Esophagus squamous epithelium (tissue), 5 donors: ENCODE measurements at places on chromosomes 12 and 14. TPM values are rescaled to one million over a fixed set of nuclear protein-coding genes. Genes with fewer than 3 reads are reported as not detected.

- no peak overlapping the region for H3K4me3 ChIP-seq
- H3K27me3 ChIP-seq, result no peaks in the 10 kb centered on the region
- no peak for DNase-seq
- H3K27ac ChIP-seq, result no peak overlapping the region
- no peaks in the 10 kb centered on the region for H3K36me3 ChIP-seq
Measured at GRCh38 chr12:52139579-52140062, 52.2 kb downstream of the KRT80 start.

DNA sequence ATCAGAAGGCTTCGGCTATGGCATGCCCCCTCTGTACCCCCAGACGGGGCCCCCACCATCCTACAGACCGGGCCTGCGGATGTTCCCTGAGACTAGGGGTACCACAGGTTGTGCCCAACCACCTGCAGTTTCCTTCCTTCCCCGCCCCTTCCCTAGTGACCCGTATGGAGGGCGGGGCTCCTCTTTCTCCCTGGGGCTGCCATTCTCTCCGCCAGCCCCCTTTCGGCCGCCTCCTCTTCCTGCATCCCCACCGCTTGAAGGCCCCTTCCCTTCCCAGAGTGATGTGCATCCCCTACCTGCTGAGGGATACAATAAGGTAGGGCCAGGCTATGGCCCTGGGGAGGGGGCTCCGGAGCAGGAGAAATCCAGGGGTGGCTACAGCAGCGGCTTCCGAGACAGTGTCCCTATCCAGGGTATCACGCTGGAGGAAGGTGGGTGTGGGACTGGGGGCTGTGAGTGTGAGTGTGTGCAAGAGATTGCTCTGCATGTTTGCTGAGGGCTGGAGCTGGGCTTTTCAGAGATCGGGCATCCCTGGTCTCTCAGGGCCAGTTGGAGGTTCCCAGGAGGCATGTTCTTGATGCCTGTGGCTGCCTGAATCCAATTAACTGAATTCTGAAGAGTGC is 8.6 kb downstream of the NFATC4 start:
- H3K27ac ChIP-seq, result no peak overlapping the region
- H3K36me3 ChIP-seq, result peaks cover 37% of the 10 kb centered on the region
- no peak overlapping the region for H3K4me3 ChIP-seq
- no peak for DNase-seq
- peaks cover 20% of the 10 kb centered on the region for H3K4me1 ChIP-seq

DNA sequence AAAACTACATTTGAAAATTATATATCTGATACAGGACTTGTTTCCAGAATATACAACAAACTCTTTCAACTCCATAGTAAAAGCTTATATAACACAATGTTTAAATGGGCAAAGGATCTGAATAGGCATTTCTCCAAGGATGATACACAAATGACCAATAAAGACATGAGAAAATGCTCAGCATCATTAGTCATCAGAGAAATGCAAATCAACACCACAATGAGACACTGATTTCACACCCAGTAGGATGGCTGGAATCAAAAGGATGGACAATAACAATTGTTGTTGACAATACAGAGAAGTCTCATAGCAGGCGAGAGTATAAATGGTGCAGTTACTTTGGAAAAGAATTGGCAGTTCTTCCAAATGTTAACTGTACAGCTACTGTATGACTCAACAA is 394.9 kb downstream of the BCL11B start:
- H3K27ac ChIP-seq, result no peak overlapping the region
- no peak for DNase-seq
- no peaks in the 10 kb centered on the region for H3K27me3 ChIP-seq
- H3K4me1 ChIP-seq, result no peaks in the 10 kb centered on the region

GRCh38 chr14:76917158-76917596 is 91.0 kb downstream of the LRRC74A start:
- H3K4me1 ChIP-seq, result peaks cover 70% of the 10 kb centered on the region
- H3K27me3 ChIP-seq, result no peaks in the 10 kb centered on the region
- H3K36me3 ChIP-seq, result no peaks in the 10 kb centered on the region
- H3K4me3 ChIP-seq, result no peak overlapping the region
- no peak for DNase-seq

- no peaks in the 10 kb centered on the region for H3K36me3 ChIP-seq
- H3K27ac ChIP-seq, result no peak overlapping the region
- H3K4me3 ChIP-seq, result no peak overlapping the region
Measured at GRCh38 chr12:87272851-87273250, 756.4 kb downstream of the C12orf50 start.

DNA sequence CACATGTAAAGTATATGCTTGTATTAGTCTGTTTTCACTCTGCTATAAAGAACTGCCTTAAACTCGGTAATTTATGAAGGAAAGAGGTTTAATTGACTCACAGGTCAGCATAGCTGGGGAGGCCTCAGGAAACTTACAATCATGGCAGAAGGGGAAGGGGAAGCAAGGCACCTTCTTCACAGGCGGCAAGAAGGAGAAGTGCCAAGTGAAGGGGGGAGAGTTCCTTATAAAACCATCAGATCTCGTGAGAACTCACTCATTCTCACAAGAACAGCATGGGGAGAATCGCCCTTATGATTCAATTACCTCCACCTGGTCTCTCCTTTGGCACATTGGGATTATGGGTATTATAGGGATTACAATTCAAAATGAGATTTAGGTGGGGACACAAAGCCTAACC is 229.5 kb upstream of the PLXNC1 start:
- H3K4me1 ChIP-seq, result peaks cover 5% of the 10 kb centered on the region
- no peaks in the 10 kb centered on the region for H3K27me3 ChIP-seq
- no peak overlapping the region for H3K4me3 ChIP-seq

- peaks cover 18% of the 10 kb centered on the region for H3K36me3 ChIP-seq
- no peak overlapping the region for H3K4me3 ChIP-seq
- DNase-seq, result no peak
- no peaks in the 10 kb centered on the region for H3K27me3 ChIP-seq
- H3K27ac ChIP-seq, result peak overlapping the region; percentile 99
- H3K4me1 ChIP-seq, result peaks cover 30% of the 10 kb centered on the region
Measured at GRCh38 chr12:6541371-6542165, 7.3 kb downstream of the GAPDH start.

GRCh38 chr12:49763006-49763591 is 21.7 kb downstream of the TMBIM6 start:
- peaks cover 26% of the 10 kb centered on the region for H3K36me3 ChIP-seq
- peak overlapping the region; percentile 33 for H3K27ac ChIP-seq
- H3K4me3 ChIP-seq, result no peak overlapping the region
- no peaks in the 10 kb centered on the region for H3K27me3 ChIP-seq
- peaks cover 29% of the 10 kb centered on the region for H3K4me1 ChIP-seq

DNA sequence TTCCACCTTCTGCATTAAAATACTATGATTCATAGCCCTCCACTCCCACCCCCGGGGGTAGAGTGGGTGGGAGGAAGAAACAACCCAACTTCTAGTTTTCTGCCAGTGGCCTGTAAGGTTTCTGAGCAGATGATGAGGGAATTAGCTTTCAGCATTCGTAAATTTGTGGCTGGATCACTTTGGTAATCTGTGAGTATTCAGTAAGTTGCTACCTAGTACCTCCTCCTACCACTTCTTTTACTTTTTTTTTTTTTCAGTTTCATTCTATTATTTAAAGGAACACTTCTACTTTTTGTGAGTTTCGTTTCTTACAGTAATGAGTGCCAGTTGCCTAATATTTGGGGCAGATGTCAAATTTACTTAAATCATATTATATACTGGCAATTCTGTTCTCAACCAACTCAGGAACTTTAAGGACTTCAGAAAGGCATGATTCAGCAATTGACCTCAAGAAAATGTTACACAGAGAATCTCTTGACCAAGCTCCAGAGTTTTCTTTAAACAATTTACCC is 42.4 kb upstream of the EMP1 start:
- H3K4me3 ChIP-seq, result no peak overlapping the region
- H3K36me3 ChIP-seq, result no peaks in the 10 kb centered on the region
- DNase-seq, result no peak
- H3K27ac ChIP-seq, result no peak overlapping the region
- no peaks in the 10 kb centered on the region for H3K27me3 ChIP-seq

DNA sequence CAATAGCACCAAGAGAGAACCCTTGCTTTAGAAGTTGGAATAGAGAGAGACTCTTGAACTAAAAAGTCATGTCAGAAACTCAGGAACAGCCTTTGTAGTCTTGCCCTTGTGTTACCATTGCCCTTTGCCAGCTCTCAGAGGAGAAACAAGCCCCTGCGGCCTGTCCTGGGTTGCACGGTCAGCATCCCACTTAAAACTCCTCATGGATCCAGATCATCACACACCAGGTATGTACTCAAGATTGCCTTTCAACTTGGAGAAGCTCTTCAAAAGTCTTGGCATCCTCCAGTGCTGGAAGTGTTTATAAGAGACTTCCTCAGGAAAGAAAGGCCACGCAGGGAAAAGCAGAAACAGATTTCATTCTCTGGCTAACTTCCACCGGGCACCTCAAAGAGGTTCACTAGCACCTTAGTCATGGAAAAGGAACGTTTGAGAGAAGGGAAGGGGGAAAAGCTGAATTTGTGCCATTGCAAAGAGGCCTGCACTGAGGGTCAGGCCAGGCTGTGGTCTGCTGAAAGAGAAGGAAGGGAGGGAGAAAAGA is 594.2 kb downstream of the MED13L start:
- no peaks in the 10 kb centered on the region for H3K27me3 ChIP-seq
- H3K27ac ChIP-seq, result no peak overlapping the region
- no peaks in the 10 kb centered on the region for H3K4me1 ChIP-seq
- H3K36me3 ChIP-seq, result no peaks in the 10 kb centered on the region
- DNase-seq, result no peak
- H3K4me3 ChIP-seq, result no peak overlapping the region

DNA sequence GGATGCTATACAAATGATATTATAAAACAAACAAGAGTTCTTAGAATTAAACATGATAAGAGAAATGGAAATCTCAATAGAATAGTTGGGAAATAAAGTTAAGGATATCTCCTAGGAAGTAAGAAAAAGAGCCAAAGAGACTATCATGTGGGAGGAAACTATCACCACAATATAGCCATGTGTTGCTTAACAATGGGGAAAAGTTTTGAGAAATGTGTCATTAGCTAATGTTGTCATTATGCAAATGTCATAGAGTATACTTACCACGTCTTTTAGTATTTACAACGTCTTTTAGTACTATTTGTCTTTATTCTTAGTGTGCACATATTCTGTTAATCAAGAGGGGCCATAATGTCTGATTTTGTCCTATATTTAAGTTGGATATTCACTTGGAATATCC is 58.7 kb downstream of the ZNF641 start:
- no peaks in the 10 kb centered on the region for H3K4me1 ChIP-seq
- no peak overlapping the region for H3K27ac ChIP-seq
- H3K36me3 ChIP-seq, result no peaks in the 10 kb centered on the region
- H3K27me3 ChIP-seq, result no peaks in the 10 kb centered on the region

GRCh38 chr12:868722-869121 is 80.8 kb downstream of the RAD52 start:
- no peak overlapping the region for H3K4me3 ChIP-seq
- no peaks in the 10 kb centered on the region for H3K27me3 ChIP-seq
- H3K36me3 ChIP-seq, result peaks cover 29% of the 10 kb centered on the region
- H3K4me1 ChIP-seq, result no peaks in the 10 kb centered on the region
- H3K27ac ChIP-seq, result no peak overlapping the region

- no peak overlapping the region for H3K4me3 ChIP-seq
- no peaks in the 10 kb centered on the region for H3K4me1 ChIP-seq
- no peak for DNase-seq
- H3K36me3 ChIP-seq, result no peaks in the 10 kb centered on the region
- H3K27ac ChIP-seq, result no peak overlapping the region
Measured at GRCh38 chr14:57818511-57818910, 47.4 kb downstream of the SLC35F4 start.

DNA sequence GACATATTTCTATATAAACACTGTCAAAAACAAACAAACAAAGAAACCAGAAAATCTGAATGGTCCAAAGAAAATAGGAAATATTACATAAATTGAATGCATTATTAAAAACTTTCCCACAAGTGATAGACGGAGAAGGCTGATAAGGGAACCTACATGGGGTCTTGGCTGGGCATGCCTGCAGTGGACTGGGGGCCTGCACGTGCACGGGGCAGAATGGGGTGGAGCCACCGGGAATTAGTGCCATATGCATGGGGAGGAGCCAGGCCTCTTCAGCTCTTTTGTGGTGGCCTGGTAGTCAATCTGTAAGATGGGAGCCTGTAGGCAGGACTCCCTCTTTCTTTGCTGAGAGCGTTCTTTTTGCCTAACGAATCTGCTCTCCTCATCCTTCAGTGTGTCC is 1031.7 kb upstream of the FBXO33 start:
- no peaks in the 10 kb centered on the region for H3K36me3 ChIP-seq
- no peak overlapping the region for H3K27ac ChIP-seq
- no peak overlapping the region for H3K4me3 ChIP-seq

GRCh38 chr14:60222820-60223219 is 26.2 kb upstream of the PPM1A start:
- no peak overlapping the region for H3K4me3 ChIP-seq
- no peaks in the 10 kb centered on the region for H3K4me1 ChIP-seq
- H3K36me3 ChIP-seq, result no peaks in the 10 kb centered on the region

- H3K4me1 ChIP-seq, result peaks cover 11% of the 10 kb centered on the region
- H3K27ac ChIP-seq, result no peak overlapping the region
- no peak for DNase-seq
- no peaks in the 10 kb centered on the region for H3K27me3 ChIP-seq
Measured at GRCh38 chr14:72925171-72925759, 999 bp upstream of the DCAF4 start.

GRCh38 chr14:33567023-33567728 is 383.7 kb downstream of the EGLN3 start:
- peak overlapping the region; percentile 27 for H3K27ac ChIP-seq
- H3K27me3 ChIP-seq, result no peaks in the 10 kb centered on the region

DNA sequence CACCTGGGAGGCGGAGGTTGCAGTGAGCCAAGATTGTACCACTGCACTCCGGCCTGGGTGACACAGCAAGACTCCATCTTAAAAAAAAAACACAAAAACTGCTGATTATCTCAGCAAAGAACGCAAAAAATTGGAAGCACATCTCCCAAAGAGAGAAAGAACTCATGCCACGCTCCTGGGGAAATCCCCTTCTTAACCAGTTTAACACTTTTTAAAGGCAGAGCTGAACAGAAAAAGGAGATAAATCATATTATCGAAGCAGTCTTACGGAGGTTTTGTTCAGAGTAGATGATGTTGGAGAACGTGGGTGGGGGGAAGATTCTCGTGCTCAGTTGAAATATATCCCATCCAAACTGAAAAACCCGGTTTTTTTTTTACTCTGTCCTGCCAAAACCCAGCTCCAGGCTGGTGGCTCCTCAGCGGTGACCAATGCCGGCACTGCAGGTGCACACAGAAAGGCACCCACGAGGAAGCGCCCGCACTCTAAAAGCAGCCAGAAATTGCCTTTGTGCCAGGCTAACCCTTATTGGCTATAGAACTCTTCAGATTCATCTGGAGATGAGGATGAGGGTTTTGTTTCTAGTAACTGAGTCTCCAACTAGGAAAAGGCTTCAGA is 100.2 kb upstream of the PARP11 start:
- no peak overlapping the region for H3K4me3 ChIP-seq
- DNase-seq, result no peak
- H3K36me3 ChIP-seq, result no peaks in the 10 kb centered on the region

The RHEBL1 gene
- not detected for total RNA-seq

The STYK1 gene
- 11.7 TPM for total RNA-seq

The MIP gene
- total RNA-seq, result not detected

The TOMM20L gene
- total RNA-seq, result not detected

The OTX2 gene
- total RNA-seq, result not detected

The KLRC2 gene
- total RNA-seq, result 0.83 TPM

The MYH6 gene
- total RNA-seq, result not detected

The CPM gene
- 10.9 TPM for total RNA-seq

The LAG3 gene
- total RNA-seq, result 0.50 TPM

The KLHL33 gene
- total RNA-seq, result 0.57 TPM

The KRT74 gene
- total RNA-seq, result not detected
